ENCODE measurements at places on chromosomes 7 and 10.
A peak's percentile ranks its signal among the peaks of the same experiment; 100 is the strongest.

GRCh38 chr10:11921800-11922392 is 98.7 kb downstream of the PROSER2 start:
- DNase-seq: no peak

- no peak for DNase-seq
Measured at GRCh38 chr10:50622706-50623662, 772 bp downstream of the SGMS1 start.

DNA sequence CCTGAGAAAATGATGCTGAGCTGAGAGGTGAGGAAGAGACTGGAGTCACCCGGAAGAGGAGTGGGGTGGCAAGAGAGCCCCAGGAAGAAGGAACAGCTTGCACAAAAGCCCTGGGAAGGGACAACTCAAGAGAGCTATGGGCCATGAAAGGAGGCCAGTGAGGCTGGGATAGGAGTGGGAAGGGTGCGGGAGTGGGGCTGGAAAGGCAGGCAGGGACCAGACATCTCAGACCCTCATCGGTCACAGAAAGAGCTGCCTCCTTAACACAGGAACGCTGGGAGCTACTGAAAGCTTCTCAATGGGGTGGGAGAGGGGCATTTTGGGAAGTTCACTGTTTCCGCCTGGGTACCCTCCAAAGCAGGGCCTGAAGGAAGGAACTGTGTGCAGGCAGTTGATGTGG is 122.0 kb upstream of the UNC5B start:
- DNase-seq: no peak

DNA sequence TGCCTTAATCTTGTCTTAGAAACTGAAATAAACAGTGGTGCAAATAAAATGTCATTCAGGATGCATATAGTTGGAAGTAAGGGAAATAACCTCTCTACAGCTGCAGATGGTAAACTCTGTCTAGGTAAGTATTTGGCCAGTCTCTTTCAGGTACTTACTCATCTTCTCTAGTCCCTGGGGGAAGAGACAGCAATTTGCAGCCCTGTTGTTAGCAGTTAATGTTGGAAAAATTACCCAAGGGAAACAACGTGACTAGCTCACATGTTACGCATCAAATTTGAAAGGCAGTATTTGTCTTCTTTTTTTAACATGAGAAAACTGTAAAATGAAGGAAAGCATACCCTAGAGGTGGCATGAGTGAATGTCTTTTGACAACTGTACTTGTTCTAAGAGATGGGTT is 3.2 kb upstream of the HUS1 start:
- DNase-seq: no peak

GRCh38 chr10:101631821-101632475 is 43.8 kb downstream of the DPCD start:
- no peak for DNase-seq

DNA sequence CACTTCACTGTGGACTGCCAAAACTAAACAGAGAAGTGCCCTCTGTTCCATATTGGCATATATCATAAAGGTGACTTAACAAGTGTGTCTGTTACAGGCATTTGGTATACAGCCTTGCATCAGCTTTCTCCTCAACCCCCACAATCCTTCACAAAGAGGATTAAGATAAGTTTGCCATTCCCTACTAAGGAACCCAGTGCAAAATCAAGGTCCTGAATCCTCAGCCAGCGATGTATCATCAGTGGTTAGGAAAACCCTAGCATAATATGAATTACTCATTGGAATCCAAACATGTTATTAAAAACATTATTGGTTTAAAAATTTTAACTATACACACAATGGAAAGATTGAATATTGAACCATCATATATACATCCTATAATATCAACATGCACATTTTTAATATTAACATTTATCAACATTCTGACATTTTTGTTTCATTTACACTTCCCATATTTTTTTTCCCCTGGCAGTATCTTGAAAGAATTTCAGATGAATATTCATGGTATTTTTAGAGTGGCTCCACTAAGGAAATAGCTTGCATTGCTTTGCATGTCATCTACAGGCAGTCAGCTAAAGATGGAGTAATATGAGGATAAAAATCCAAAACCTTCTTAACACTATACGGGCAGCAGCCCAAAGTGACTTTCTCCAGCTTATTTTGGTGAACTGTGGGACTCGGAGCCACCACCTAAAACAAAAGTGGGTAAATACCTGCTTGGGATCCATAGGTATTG is 215.6 kb upstream of the CHRM2 start:
- no peak for DNase-seq

GRCh38 chr7:107599262-107599661 is 19.2 kb downstream of the BCAP29 start:
- no peak for DNase-seq

DNA sequence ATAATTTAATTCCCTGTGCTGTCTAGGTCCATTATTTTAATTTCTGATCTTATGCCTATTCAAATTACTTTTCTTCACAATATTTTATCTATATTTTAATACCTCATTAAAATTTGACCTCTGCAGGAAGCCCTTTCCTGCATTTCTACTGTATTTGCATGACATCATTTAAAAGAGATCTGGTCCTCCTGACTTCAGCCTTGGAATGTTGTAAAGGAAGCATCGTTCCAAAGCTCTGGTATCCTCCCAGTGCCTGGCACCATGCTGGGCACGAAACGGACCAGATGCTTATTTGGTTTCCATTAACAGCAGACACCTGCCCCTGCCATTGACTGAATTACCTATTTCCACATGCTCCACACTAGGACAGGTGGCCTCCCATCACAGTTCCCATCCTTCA is 247.5 kb downstream of the KLF6 start:
- DNase-seq: no peak

DNA sequence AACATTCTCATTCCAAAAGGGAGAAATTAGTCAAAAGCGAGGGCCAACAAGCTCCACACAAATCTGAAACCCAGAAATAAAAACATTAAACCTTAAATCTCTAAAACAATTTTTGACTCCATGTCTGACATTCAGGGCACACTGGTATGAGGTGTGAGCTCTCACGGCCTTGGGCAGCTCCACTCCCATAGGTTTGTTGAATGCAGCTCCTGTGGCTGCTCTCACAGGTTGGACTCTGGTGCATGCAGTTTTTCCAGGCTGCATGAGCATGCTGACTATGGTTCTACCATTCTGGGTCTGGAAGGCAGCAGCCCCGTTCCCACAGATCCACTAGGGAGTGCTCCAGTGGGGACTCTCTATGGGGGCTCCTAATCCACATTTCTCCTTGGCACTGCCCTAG is 887.1 kb upstream of the GHITM start:
- DNase-seq: no peak

- DNase-seq: no peak
Measured at GRCh38 chr10:26977635-26978034, 116.9 kb upstream of the ABI1 start.

DNA sequence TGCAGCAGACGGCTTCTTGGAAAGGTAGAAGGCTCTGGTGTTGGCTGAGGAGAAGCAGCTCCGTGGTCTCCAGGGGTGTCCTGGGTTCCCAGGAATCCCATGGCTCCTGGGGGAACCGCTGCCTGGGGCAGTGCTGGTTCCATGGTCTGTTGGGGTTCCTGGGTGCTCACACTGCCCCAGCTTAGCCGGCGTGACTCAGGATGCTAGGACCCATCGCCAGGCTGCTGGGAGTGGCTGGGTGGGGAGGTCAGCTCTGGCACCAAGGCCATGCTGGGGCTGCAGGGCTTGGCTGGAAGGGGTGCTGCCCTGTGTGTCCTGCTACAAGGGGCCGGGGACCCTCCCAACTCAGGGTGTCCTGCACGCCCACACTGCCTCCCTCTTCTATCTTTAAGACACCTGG is 9.4 kb downstream of the MGMT start:
- DNase-seq: no peak

DNA sequence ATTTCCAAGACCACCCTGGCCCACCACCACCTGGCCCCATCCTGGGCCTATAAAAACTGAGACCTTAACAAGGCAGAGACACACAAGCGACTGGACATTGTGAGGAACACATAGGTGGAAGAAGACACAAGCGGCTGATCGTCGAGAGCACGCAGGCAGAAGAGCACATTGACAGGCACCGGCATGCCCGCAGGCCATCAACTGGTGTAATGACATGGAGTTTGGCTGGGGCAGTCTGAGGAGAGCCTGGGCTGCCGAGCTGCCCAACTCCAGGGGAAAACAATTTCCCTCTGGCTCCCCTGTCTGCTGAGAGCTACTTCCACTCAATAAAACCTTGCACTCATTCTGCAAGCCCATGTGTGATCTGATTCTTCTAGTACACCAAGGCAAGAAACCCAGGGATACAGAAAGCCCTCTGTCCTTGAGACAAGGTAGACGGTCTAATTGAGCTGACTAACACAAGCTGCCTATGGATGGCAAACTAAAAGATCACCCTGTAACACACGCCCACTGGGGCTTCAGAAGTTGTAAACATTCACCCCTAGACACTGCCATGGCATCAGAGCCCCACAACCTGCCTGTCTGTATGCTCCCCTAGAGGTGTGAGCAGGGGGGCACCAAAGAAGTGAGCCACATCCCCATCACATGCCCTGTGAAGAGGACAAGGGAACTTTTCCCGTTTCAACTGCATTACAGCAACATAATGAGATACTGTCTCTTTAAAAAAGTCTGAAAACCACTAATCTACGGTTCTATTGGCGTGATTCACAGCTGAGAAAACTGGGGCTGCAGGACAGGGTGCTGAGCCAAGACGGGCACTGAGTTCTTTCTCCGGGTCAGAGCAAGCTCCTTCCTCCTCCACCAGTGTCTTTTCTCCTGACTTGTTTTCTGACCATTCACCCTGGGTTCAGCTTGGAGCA is 18.5 kb upstream of the TNS3 start:
- no peak for DNase-seq

- no peak for DNase-seq
Measured at GRCh38 chr10:16891375-16892313, 74.4 kb upstream of the RSU1 start.

DNA sequence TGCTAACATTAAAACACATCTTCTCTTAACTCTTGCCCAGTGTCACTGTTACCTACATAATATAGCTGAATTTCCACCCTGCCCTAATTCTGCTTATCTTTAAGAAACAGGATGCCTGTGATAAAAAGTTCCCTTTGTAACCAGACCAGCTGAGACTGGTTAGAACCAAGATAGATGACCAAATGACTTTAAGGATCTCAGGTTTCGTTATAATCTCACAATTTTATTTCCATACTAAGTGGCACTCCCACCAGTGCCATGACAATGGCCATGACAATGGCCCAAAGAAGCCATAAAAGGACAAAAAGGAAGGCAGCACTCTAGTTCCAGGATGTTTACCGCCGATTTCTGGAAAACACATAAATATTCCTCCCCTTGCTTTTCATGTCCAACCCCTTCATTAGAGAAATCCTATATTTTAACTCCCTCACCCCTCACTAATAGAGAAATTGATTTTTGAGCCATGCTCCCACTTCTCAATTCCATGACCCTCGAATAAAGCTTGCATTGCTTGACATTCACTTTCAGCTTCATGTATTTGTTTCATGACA is 126.1 kb downstream of the ELAPOR2 start:
- DNase-seq: no peak

GRCh38 chr10:78543749-78544362 is 510.2 kb downstream of the RPS24 start:
- no peak for DNase-seq

DNA sequence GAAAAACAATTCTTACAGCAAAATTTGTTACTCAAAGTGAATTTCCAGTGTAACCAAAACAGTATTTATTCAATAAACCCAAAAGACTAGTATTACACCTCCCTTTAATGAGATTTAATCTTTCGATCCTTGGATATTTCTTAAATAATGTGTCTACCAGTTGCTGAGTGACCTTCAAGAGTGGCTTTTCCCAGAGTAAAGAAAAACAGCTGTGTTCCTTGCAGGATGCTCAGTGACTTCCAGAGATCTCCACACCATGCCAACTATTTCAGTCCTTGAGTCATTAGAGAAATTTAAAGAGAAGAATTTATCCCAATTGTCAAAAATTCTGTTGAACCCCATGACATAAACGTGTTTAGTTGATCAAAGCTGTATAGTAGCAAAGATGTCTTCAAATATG is 44.0 kb downstream of the IMMP2L start:
- no peak for DNase-seq

- no peak for DNase-seq
Measured at GRCh38 chr7:12373580-12374263, 29.9 kb downstream of the VWDE start.

- DNase-seq: no peak
Measured at GRCh38 chr10:47045331-47045861, 134.2 kb downstream of the PTPN20 start.

DNA sequence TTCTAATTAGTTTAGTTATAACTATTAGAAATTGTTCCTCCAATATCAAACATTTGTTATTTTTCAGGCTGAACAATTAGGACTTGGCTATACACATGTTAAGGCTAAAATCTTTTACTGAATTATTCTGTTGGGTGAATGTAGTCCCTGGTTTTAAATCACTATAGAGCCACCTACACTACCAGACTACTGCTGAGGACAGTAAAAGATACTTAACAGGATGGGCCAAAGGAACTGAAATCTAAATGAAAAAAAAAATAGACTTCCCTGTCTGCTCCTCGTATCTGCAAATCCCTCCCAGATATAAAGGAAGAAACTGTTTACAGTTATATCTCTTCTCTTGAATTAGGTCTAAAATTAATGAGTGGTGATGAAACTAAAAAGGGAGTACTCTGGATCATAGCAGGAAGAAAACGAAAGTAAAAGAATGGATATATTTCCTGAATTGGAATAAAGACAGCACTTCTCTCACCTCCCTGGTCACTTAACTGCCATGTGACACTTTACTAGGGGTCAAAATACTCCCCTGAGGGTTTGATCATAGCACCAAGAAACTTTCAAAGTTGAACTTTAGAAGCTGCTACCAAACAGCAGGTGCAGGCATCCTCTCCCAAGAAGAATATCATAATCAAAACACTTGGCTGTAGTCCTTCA is 12.7 kb downstream of the FBXW4 start:
- no peak for DNase-seq

DNA sequence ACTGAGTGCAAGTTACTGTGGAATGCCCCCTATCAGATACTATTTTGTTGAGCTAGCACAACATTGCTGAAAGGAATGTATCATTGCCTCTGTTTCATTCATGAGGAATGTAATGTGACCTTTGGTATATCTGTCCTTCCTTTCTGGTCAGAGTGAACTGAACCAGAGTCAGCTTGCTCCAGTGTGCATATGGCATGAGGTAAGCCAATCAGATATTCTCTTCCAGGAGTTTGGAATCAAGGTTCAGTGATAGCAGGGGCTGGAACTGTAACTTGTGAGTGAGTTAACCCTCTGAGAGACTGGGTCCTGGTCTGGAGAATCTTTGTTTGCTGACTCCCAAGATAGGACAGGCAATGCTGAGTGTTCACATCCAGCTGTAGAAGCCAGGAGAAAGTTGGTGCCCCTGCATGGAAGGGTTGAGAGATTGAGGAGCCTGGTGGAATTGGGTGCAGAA is 45.3 kb upstream of the OSBPL3 start:
- DNase-seq: no peak

- DNase-seq: no peak
Measured at GRCh38 chr10:32982911-32983909, 25.2 kb upstream of the ITGB1 start.

- peak; percentile 78 for DNase-seq
Measured at GRCh38 chr7:83130623-83131545, 31.8 kb downstream of the PCLO start.

- no peak for DNase-seq
Measured at GRCh38 chr10:125081931-125082330, 78.4 kb downstream of the CTBP2 start.

GRCh38 chr7:44375236-44375699 is 49.9 kb upstream of the CAMK2B start:
- DNase-seq: no peak

GRCh38 chr10:99784016-99784726 is 1.7 kb downstream of the ABCC2 start:
- DNase-seq: no peak
